ENCODE measurements at places on chromosomes 2 and 18.

DNA sequence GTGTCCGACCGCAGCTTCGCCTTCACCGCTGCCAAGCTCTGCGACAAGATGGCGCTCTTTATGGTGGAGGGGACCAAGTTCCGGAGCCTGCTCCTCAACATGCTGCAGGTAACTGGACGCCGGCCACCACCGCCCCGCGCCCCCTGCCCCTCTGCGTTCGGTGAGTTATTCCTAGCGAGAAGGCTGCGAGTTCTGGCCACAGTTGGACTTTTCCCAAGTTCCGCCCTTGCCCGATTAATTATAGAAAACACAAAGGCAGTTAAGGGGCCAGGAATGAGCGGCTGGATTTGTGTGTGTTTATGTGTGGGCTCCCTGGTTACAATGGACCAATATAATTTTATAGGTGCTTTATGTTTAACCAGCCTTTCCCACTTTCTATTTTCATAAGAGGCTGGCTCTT is 189.2 kb downstream of the SMAD7 start:
- no peak for DNase-seq

- DNase-seq = no peak
Measured at GRCh38 chr2:2808551-2809058, 477.5 kb upstream of the MYT1L start.

DNA sequence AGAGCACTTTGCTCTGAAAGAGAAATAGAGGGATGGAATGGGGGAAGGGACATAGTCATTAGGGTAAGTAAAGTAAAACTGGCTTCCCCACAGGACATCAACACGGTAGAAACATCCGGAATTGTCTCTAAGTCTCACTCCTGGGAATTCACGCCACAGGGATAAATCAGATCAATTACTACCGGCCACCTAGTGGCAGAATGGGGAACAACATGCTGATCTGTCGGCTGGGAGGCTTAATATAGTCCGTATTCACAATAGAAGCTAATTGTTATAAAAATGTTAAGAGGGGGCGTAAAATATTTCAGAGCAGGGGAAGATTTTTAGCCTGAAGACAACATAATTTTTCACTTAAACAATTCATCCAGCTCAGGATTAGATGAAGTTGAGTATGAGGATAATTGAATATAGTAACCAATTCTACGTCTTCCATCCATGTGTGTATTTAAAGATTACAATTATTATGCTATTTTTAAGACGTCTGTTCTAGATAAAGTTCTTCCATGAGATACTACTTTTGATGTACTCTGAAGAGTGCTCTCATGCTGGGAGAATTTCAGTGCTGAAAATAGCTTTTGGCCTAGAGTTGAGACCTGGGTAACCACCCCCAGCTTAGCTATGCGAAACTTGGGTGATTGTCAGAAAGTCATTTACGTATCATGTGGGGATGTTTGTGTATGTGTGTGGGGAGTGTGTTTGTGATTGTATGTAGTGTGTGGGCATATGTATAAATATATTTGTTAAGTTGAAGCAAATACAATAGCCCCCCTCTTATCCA is 65.7 kb downstream of the LRRTM1 start:
- DNase-seq = no peak

DNA sequence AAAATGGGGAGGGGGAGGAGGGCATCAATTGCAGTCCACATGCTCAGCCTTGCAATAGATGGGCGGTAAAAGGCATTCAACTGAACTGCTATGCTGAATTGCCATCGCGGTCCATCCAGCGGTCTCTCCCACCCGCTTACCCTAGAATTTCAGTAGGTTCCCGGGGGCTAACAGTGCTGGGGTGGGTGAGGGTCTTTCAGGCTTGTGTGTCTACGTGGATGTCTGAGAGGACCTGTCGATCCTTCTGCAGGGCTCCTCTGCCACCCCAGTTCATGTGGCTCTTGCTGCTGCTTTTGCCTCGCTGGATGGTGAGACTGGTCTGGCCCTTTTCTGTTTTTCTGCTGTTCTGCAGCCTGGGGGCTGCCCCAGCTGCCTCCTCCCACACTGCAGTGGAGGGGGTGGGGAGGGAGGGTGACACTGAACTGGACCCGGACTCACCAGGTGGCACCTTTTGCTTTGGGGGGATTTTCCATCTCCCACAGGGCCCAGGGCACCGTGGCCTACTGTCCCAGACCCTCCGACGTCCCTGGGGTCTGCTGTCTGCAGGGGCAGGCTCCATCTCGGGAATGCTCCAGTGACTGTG is 14.1 kb downstream of the ACKR3 start:
- DNase-seq = no peak

DNA sequence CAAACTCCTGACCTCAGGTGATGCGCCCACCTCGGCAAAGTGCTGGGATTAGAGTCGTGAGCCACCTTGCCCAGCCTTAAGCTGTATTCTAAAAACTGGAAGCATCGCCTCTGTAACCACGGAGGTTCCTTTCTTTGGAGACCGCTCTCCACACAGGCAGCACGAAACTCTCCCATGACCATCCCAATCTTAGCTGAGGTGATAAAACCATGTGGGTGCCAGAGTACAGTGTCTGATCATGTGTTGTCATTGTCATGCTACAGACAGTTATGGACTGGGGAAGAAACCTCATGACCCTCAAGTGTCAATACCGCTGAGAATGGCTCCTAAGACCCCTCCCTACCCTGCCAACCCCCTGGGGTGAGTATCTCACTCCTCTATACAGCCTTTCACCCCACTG is 41.4 kb upstream of the EPG5 start:
- DNase-seq = no peak

GRCh38 chr2:208042450-208042849 is 17.1 kb upstream of the PLEKHM3 start:
- DNase-seq = no peak

GRCh38 chr2:26245810-26246209 is 1.1 kb downstream of the HADHB start:
- no peak for DNase-seq

DNA sequence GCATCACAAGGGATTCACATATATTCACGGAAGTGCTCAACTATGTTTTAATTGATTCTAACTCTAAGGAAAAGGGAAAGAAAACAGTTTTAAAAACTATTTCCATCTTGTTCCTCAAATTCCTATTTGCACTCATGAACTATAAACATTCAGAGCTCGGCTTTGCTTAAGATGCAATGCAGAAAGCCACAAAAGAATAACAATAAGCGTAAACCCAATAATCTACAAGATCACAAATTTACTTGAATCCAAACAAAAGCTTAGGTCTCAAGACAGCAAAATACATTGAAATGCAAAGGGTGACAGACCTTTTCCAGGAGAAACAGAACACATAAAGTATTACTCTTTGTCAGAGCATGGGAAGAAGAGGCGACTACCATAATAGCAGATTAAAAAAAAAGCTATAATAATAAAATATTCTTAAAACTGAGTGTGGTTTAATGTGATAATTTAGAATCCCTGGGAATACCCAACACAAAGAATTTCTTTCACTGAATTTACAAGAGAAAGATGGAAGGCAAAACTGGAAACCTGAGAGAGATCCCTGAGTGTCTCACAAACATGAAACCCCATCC is 1094.9 kb downstream of the LRP1B start:
- no peak for DNase-seq

DNA sequence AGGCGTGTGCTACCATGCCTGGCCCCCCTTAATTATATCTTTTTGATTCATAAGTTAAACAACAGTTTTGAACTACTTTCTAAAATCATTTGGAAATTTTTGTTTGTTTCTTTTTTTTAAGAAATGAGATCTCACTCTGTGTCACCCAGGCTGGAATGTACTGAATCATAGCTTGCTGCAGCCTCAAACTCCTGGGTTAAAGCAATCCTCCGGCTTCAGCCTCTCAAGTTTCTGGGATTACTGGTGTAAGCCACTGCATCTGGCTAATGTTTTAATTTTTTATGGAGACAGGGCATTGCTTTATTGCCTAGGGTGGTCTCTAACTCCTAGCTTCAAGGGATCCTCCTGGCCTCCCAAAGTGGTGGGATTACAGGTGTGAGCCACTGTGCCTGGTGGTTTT is 71.5 kb downstream of the BABAM2 start:
- DNase-seq = no peak

DNA sequence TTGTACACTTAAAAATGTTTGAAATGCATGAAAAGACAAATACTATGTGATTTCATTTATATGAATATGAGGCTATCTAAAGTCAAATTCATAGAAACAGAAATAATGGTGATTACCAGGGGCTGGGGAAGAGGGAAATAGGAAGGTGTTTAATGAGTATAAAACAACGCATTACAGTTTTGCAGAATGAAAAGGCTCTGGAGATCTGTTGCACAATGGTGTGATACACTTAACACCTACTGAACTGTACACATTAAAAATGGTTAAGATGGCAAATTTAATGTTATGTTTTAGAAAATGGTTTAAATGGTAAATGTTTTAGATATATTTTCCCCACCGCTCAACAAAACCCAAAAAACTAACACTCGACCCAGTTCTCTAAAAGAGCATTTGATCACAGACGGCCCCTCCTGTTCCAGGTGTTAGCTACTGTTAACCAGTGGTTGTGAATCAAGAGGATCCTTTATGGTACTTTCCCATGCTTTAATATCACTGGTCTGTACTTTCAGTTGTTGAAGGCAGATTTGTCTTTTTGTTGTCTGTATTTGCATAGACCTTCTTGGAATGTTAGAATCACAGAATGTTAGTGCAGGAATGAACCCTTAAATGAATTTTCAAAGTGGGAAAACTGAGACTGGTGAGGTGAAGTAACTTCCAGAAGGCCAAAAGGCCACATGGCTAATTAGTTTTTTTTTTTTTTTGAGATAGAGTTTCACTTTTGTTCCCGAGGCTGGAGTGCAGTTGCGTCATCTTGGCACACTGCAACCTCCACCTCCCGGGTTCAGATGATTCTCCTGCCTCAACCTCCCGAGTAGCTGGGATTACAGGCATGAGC is 10.2 kb downstream of the RAB10 start:
- DNase-seq = no peak

- no peak for DNase-seq
Measured at GRCh38 chr2:31110998-31111397, 27.2 kb downstream of the GALNT14 start.

DNA sequence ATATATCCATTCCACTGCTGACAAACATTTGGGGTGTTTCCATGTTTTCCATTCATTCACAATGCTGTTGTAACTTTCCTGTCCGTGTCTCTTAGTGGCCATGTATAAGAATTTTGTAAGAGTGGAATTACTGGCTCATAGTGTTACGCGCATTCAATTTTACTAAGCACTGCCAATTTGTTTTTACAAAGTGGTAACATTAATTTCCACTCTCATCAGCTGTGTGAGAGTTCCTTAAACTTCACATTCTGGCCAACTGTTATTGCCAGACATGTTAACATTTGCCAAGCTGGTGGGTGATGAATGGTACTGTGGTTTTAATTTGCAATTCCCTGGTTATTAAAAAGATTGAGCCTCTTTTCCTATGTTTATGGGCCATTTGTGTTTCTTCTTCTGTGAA is 134.2 kb downstream of the DTNB start:
- DNase-seq = no peak

- no peak for DNase-seq
Measured at GRCh38 chr2:16785149-16785548, 119.5 kb upstream of the CYRIA start.

- no peak for DNase-seq
Measured at GRCh38 chr2:159267921-159268320, 18.6 kb downstream of the WDSUB1 start.

DNA sequence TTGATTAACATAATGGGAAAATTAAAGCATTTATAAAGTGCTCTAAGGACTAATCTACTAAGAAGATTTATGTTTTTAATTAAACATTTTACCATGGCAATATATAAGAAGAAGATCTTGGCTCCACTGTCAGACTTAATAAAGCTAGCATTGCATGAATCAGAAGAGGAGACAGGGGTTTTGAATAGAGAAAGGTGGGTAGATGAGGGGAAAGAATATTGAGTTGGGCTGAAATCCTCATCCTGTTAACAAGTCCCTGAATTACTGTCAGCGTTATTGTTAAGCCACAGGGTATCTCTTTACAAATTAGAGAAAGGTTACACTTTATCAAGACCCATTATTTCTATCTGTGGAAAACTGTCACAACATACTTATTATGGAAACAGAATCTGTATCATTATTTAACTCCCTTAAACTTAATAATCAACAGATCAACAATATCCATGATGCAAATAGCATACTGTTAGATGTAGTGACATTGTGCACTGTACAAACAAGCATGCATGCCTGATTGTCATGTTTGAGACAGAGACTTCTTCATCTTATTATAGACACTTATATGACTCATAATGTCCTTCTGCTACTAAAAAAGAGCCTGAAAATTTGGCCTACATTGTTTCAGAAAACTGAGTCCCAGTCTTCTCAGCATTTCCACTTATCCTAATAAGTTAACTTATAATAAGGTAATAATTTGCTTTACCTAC is 304.1 kb downstream of the NRXN1 start:
- no peak for DNase-seq

- no peak for DNase-seq
Measured at GRCh38 chr2:121969166-121969565, 213.7 kb downstream of the TSN start.

DNA sequence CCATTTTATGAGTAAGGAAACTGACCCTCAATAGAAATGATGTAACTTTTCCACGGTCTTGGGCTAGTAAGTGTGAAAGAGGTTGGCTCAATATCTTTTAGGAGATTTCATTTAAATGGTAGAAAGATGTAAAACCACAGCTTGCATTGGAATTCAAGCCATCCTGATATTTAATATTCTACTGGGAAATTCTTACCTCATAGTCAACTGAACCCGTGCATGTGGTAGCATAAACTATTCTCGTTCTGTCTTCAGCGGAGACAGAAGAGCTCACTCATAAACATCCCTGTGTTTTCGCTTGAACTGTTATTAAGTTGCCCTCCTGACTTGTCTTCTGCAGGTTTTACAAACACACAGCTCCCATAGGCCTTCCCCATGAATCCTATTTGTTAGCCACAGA is 8.5 kb upstream of the SPATS2L start:
- DNase-seq = no peak

- DNase-seq = no peak
Measured at GRCh38 chr2:133667085-133667484, 98.8 kb upstream of the NCKAP5 start.

DNA sequence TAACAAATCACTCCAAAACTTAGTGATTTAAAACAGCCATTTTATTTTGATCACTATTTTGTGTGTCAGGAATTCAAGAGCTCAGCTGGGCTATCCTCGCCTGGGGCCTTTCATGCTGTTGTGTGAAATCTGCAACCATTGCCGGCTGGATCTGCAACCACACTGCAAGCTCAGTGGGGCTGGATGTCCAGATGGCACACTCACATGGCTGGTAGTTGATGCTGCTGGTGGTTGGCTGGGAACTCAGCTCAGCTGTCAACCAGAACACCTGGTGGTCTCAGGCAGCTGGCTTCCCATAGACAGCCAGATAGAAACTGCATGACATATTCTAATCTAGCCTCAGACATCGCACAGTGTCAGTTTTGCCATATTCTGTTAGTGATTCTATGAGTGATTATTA is 30.6 kb upstream of the AP1S3 start:
- no peak for DNase-seq

DNA sequence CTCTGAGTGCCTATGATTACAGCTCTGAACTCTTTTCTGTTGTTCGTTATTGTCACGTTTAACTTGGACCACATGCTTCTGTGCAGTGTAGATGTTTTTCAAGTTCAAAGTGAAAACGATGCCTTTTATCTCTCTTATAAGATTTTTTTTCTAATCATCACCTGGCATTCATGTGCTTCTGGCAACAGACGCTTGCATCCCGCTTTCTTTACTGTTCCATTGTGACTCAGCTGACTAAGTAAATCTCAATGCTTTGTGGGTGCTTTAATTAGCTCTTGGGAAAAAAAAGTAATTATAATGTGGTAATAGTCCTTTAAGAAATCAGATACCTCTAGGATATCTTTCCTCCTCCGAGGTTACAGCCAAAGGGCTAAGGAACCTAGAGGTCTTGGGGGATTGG is 31.2 kb upstream of the RMP24 start:
- no peak for DNase-seq

GRCh38 chr2:42164046-42164445 is 5.1 kb upstream of the EML4 start:
- no peak for DNase-seq
